ENCODE measurements at places on chromosomes 2 and 18.
A peak's percentile ranks its signal among the peaks of the same experiment; 100 is the strongest.

GRCh38 chr18:44149706-44150105, 531.0 kb upstream of the SETBP1 start:
- no peak for DNase-seq
- H3K36me3 ChIP-seq: no peaks in the 10 kb centered on the region
- H3K27ac ChIP-seq: no peak overlapping the region
- no peak overlapping the region for H3K4me3 ChIP-seq

GRCh38 chr2:240819126-240819857, 727 bp downstream of the KIF1A start:
- H3K4me3 ChIP-seq: peak overlapping the region; percentile 43
- H3K36me3 ChIP-seq: no peaks in the 10 kb centered on the region
- peaks cover 14% of the 10 kb centered on the region for H3K27me3 ChIP-seq
- H3K4me1 ChIP-seq: peaks cover 12% of the 10 kb centered on the region
- no peak for DNase-seq
- H3K27ac ChIP-seq: no peak overlapping the region

- no peak overlapping the region for H3K27ac ChIP-seq
- no peaks in the 10 kb centered on the region for H3K36me3 ChIP-seq
- H3K4me1 ChIP-seq: no peaks in the 10 kb centered on the region
- H3K27me3 ChIP-seq: no peaks in the 10 kb centered on the region
Measured at GRCh38 chr2:182915369-182916326, 49.2 kb upstream of the FRZB start.

- no peak overlapping the region for H3K4me3 ChIP-seq
- no peaks in the 10 kb centered on the region for H3K27me3 ChIP-seq
- H3K27ac ChIP-seq: no peak overlapping the region
- peaks cover 5% of the 10 kb centered on the region for H3K4me1 ChIP-seq
Measured at GRCh38 chr2:60483401-60483800, 70.1 kb downstream of the BCL11A start.

DNA sequence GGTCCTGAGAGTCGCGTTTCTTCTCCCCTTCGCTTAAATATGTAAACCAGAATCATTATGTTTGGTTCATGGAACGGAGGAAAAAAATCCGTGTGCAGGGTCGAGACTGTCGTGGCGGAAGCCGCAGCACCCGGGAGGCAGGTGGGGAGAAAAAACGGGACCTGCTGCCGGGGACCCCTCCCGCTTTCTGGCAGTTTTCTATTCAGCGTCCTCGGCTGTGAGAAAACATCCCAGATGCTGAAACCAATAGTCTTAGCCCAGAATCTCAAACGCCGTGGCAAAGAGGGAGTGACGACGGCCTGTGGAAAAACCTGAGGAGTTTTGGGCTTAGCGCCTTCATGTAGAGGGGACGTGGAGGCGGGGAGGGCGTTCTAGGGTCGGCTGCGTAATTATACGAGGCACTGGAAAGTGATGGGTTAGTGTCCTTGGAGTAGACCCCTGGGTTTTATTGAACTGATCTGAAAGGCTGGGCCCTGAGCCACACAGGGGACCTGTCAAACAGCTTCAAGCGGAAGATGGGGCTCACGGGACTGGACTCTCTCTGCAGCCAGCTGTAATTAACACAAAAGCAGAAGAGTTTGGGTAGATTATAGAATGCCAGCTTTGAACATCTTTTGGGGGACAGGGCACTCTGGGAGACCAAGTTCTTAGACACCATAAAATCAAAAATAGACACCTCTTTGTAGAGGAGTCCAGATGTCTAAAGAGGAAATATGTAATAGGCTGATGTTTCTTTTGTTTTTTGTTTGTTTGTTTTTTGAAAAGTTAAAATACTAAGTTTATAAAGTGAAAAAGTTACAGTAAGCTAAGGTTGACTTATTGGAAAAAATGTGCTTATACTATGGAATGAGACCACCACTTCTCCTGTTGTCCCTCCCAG, 834 bp upstream of the BUB1 start:
- no peaks in the 10 kb centered on the region for H3K27me3 ChIP-seq
- peak overlapping the region; percentile 78 for H3K27ac ChIP-seq
- H3K4me3 ChIP-seq: peak overlapping the region; percentile 76
- no peaks in the 10 kb centered on the region for H3K4me1 ChIP-seq
- DNase-seq: no peak
- H3K36me3 ChIP-seq: no peaks in the 10 kb centered on the region

- H3K36me3 ChIP-seq: no peaks in the 10 kb centered on the region
- H3K27ac ChIP-seq: no peak overlapping the region
- no peak for DNase-seq
- no peaks in the 10 kb centered on the region for H3K4me1 ChIP-seq
Measured at GRCh38 chr2:174054926-174055325, 89.8 kb upstream of the SP3 start.

DNA sequence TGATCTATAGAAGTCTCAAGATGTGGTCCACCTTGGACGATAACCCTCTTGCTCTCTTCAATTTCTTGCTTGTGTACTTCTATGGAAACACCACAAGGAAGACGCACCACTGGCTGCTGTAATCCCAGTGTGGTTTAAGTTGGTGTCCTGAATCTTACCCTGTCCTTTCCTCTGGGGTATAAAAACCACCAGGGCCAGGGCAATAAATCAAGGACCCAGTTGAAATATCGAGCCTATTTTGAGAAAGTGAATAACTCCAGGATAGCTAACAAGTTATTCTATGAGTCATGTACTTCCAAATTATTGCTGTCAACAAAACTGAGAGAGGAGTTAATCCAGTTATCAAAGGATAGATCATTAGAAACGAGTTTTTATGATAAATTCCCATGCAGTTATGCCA, 137.0 kb downstream of the RND3 start:
- no peak overlapping the region for H3K27ac ChIP-seq
- DNase-seq: no peak
- no peaks in the 10 kb centered on the region for H3K36me3 ChIP-seq

- H3K4me3 ChIP-seq: no peak overlapping the region
- no peaks in the 10 kb centered on the region for H3K36me3 ChIP-seq
- H3K27me3 ChIP-seq: no peaks in the 10 kb centered on the region
- no peak for DNase-seq
Measured at GRCh38 chr2:192186806-192187205, 7.9 kb downstream of the TMEFF2 start.

- no peak overlapping the region for H3K4me3 ChIP-seq
- H3K36me3 ChIP-seq: no peaks in the 10 kb centered on the region
- H3K4me1 ChIP-seq: peaks cover 9% of the 10 kb centered on the region
- H3K27me3 ChIP-seq: no peaks in the 10 kb centered on the region
- peak overlapping the region; percentile 41 for H3K27ac ChIP-seq
Measured at GRCh38 chr2:43109261-43109743, 117.1 kb downstream of the ZFP36L2 start.

DNA sequence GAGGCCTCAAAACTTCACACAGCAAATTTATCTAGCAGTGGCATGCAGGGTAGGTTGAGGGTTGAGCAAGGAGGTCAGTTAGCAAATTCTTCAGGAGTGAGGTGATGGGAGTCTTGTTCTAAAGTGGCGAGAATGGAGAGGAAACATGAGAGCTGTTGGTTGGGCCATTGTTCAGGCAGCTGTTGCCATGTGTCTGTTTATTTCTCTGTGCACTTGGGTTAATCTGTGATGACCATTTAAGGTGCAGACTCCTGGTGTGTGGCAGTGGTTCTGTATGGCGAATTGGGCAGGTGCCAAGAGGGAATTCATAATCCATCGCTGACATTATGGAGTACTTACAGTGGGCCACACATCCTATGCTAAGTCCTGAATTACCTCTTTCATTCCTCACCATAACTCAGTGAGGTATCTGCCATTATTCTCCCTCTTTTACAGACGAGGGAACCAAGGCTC, 30.4 kb downstream of the TMEM178A start:
- no peak overlapping the region for H3K4me3 ChIP-seq
- no peaks in the 10 kb centered on the region for H3K27me3 ChIP-seq
- no peaks in the 10 kb centered on the region for H3K4me1 ChIP-seq

DNA sequence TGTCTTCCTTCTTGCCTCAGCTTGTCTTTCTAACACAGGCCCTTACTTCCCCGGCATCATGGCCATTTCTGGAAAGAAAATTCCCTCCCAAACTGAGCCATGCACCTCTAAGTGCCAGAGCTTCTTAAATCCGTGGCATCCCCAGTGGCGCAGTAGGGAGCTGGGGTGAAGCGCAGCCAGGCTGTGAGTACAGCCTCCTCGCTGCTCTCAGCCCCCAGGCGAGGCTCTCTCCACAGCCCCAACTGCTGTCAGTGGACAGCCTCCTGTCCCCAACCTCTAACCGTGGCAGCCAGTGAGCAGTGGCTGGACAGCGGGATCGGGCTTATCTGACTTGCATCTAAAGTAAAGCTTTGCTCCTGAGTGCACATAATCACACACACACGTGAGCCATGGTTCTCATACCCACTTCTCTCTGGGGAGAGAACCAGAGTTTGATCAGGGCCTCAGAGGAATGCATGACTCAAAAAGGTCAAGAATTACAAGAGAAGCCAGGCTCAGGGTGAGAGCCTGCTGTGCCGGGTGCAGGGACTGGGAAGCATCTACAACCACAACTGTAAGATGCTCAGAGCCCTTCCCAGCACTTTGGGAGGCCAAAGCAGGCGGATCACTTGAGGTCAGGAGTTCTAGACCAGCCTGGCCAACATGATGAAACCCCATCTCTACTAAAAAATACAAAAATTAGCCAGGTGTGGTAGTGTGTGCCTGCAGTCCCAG, 50.7 kb downstream of the SFXN5 start:
- no peak overlapping the region for H3K27ac ChIP-seq
- H3K4me3 ChIP-seq: no peak overlapping the region
- H3K4me1 ChIP-seq: no peaks in the 10 kb centered on the region
- no peak for DNase-seq
- no peaks in the 10 kb centered on the region for H3K36me3 ChIP-seq
- no peaks in the 10 kb centered on the region for H3K27me3 ChIP-seq

- no peaks in the 10 kb centered on the region for H3K27me3 ChIP-seq
- DNase-seq: no peak
- no peaks in the 10 kb centered on the region for H3K36me3 ChIP-seq
- H3K27ac ChIP-seq: peak overlapping the region; percentile 54
- H3K4me3 ChIP-seq: no peak overlapping the region
- no peaks in the 10 kb centered on the region for H3K4me1 ChIP-seq
Measured at GRCh38 chr2:106053581-106053980, 140.5 kb downstream of the UXS1 start.

DNA sequence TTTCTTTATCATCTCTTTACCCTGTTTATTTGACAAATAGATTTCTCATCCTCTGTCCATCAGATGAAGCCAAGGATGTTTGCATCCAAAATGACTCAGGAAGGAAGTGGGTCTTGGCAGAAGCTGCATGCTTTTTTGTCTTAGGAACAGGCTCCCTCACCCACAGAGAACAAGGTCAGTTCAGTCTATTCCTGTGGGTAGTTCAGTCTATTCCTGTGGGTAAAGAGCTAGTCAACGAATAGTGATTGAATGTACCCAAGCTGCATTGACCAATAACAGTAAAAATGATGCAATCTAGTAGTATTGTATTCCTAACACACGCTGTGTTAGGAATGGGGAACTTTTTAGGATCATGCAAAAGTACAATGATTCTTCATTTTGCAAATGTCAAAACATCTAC, 290.8 kb upstream of the TANK start:
- no peaks in the 10 kb centered on the region for H3K4me1 ChIP-seq
- no peak for DNase-seq
- no peaks in the 10 kb centered on the region for H3K27me3 ChIP-seq
- H3K27ac ChIP-seq: peak overlapping the region; percentile 51
- H3K36me3 ChIP-seq: no peaks in the 10 kb centered on the region

- no peaks in the 10 kb centered on the region for H3K36me3 ChIP-seq
- H3K27ac ChIP-seq: no peak overlapping the region
- H3K27me3 ChIP-seq: no peaks in the 10 kb centered on the region
- peaks cover 28% of the 10 kb centered on the region for H3K4me1 ChIP-seq
- DNase-seq: no peak
Measured at GRCh38 chr2:64111426-64111825, 32.8 kb downstream of the PELI1 start.

- no peak for DNase-seq
- no peaks in the 10 kb centered on the region for H3K27me3 ChIP-seq
- H3K4me3 ChIP-seq: no peak overlapping the region
- H3K4me1 ChIP-seq: no peaks in the 10 kb centered on the region
- no peaks in the 10 kb centered on the region for H3K36me3 ChIP-seq
Measured at GRCh38 chr18:34773961-34774766, 64.1 kb downstream of the DTNA start.

DNA sequence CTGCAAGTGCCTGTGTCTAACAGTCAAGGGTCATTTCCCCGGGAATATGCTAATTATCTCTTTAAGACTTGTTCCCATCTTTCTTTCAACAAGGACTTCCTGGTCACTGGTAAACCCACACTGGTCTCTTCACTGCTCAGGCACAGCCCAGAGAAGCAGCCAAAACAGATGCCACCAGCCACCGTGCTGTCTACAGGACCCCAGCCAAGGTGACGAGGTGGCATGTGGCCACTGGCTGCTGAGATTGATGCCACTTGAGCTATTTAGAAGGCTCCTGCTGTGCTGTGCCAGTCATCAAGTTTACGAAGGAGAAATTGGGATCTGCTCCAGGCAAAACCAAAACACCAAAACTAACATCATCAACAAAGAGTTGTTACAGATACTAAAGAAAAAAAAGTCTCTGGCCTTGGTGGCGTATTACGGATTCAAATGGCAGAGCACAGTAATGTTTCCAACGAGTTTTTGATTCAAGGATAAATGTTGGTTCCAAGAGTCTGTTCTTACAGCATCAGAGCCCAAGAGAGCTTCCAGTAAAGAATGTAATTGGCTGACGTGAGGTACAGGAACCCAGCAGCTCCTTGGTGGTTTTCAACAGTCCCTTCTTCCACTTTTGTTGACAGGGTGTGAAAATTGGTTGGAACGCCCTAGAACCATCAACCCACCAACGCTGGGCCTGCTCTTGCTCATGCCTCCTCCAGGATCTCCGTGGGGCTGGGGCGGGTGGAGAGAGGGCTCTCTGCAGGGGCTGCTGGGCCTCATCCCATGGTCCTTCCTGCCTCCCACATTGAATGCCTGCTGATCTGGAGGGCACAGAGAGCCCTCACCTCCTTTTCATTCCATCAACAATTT, 63.7 kb upstream of the ZCCHC2 start:
- H3K36me3 ChIP-seq: no peaks in the 10 kb centered on the region
- no peak overlapping the region for H3K4me3 ChIP-seq
- H3K4me1 ChIP-seq: no peaks in the 10 kb centered on the region
- H3K27me3 ChIP-seq: no peaks in the 10 kb centered on the region

GRCh38 chr2:25821225-25822056, 56.8 kb downstream of the ASXL2 start:
- H3K36me3 ChIP-seq: no peaks in the 10 kb centered on the region
- H3K27ac ChIP-seq: no peak overlapping the region
- no peaks in the 10 kb centered on the region for H3K4me1 ChIP-seq
- H3K27me3 ChIP-seq: no peaks in the 10 kb centered on the region
- no peak overlapping the region for H3K4me3 ChIP-seq
- DNase-seq: no peak

DNA sequence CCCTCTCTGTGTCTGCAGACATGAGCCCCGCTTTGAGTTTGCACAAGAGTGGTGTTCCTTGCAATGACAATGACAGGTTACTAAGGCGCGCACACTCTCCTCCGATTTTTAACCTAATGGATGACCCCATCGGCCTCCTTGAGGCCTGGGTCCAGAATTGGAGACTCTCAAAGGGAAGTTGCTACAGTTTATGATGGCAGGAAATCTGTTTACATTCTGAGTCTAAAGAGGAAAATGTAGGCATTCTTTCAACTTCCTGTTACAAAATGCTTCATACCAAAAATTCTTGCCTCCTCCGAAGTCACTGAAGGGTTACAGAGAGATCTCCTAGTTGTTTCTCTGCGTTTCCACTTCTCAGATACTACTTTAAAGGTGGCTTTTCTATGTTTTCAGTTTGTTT, 225.3 kb upstream of the AGAP1 start:
- peaks cover 6% of the 10 kb centered on the region for H3K27me3 ChIP-seq
- no peak for DNase-seq
- no peak overlapping the region for H3K4me3 ChIP-seq
- no peaks in the 10 kb centered on the region for H3K36me3 ChIP-seq

Data from breast epithelium (tissue), 4 donors.